Bladder microvascular endothelial cell (primary cell): ENCODE measurements at places on chromosomes 11 and 22. TPM values are rescaled to one million over a fixed set of nuclear protein-coding genes. Genes with fewer than 3 reads are reported as not detected.

FBLN1 gene
- total RNA-seq = 0.16 and 1.1 TPM in 2 replicates

ST14 gene
- total RNA-seq = 0.06 TPM in 1 of 2 replicates, not detected in the other

RAB38 gene
- 1.9 and 2.1 TPM in 2 replicates for total RNA-seq

FAM181B gene
- total RNA-seq = under 0.01 TPM in 1 of 2 replicates, not detected in the other

JRKL gene
- 5.2 and 11.7 TPM in 2 replicates for total RNA-seq

DEUP1 gene
- total RNA-seq = not detected in 2 replicates

SMC1B gene
- under 0.01 TPM in 1 of 2 replicates, not detected in the other for total RNA-seq

NOX4 gene
- total RNA-seq = 21.5 and 32.3 TPM in 2 replicates

MOGAT2 gene
- not detected in 2 replicates for total RNA-seq

ARHGAP32 gene
- total RNA-seq = 1.8 and 14.3 TPM in 2 replicates

TRIM51 gene
- total RNA-seq = not detected in 2 replicates

SULT4A1 gene
- total RNA-seq = not detected in 2 replicates

NPAS4 gene
- total RNA-seq = not detected in 2 replicates

PDE2A gene
- total RNA-seq = 159 and 229 TPM in 2 replicates

FLRT1 gene
- total RNA-seq = not detected in 2 replicates

OR52I2 gene
- total RNA-seq = not detected in 2 replicates

CDHR5 gene
- total RNA-seq = not detected in 2 replicates

BEST1 gene
- under 0.01 TPM in 1 of 2 replicates, not detected in the other for total RNA-seq

KCTD14 gene
- 0.25 and 0.32 TPM in 2 replicates for total RNA-seq

HINFP gene
- total RNA-seq = 11.8 and 23.6 TPM in 2 replicates
